ENCODE measurements at places on chromosomes 6 and 20. TPM values are rescaled to one million over a fixed set of nuclear protein-coding genes. Genes with fewer than 3 reads are reported as not detected.

- no peak for DNase-seq
Measured at GRCh38 chr20:32983459-32984112, 20.6 kb downstream of the SUN5 start.

- no peak for DNase-seq
Measured at GRCh38 chr20:57450931-57451330, 59.7 kb downstream of the RBM38 start.

DNA sequence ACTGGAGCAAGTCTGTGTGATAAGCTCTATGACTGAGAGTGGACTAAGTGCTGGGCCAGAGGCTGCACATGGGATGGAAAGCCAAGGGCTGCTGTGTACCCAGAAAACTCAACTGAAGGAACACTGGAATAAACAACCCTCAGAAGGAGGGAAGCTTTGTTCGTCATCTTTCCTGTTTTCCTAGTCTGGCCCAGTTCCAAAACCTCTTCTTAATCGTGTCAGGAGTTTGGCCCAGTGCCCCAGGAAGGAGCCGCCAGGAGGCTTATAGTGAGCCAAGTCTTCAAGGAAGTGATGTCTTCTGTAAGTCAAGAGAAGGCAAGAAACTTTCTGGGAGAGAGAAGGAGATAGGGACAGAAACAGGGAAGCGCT lies 23.3 kb upstream of the TOP1 start:
- DNase-seq = peak; percentile 97

- no peak for DNase-seq
Measured at GRCh38 chr20:46207793-46208192, 89.7 kb downstream of the CD40 start.

- DNase-seq = no peak
Measured at GRCh38 chr6:34247481-34248197, 1.2 kb downstream of the SMIM29 start.

DNA sequence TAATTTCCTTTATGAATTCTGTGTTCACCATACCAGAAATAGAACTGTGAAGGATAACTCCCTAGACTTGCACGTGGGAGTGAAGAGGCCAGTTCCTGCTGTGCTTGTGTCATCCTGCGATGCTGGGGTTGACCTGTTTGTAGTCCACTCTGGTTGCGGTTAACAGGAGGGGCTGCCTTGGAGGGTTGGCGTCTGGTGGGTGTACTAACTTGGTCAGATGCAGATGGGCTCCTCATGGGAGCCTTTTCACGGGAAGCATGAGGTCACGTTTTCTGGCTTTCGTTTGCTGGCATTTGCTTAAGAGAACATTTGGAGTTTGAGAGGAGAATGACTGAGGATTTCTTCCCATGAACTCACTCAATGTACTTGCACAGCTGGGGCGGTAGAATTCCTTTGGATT lies 41.2 kb downstream of the IGF2R start:
- DNase-seq = no peak

DNA sequence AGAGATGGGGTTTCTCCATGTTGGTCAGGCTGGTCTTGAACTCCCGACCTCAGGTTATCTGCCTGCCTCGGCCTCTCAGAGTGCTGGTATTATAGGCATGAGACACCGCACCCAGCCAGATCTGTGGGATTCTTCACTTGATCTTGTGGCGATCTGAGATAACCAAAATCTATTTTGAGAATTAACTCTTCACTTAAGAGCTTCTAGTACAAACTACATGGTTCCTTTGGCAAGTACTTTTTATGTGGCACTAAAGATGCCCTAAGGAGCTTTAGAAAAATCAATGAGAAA lies 37.8 kb upstream of the TFB1M start:
- no peak for DNase-seq

GRCh38 chr6:56510984-56511531 lies 131.6 kb downstream of the DST start:
- no peak for DNase-seq

MYL9 gene
- total RNA-seq = 3,466 TPM

- no peak for DNase-seq
Measured at GRCh38 chr6:139981768-139982181, 607.3 kb upstream of the CITED2 start.

DNA sequence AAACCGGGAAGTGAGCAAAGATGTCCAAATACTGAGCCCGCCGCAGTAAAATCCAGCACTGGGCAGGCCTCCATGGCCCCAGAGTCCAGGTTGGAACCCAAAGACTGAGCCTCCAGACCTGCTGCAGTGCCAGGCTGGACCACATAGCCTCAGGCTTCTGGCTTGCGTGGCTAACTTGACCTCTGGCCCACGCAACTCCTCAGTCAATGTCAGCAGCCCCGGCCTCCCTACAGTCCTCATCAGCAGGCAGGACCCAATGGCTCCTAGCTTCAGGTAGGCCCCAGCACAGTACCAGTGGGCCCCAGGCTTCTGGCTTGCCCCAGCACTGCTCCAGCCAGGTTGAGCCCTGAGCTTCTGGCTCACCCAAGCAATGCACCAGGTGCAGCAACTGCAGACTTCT lies 245.1 kb upstream of the AFDN start:
- DNase-seq = peak; percentile 29

- no peak for DNase-seq
Measured at GRCh38 chr6:1709234-1709641, 99.5 kb downstream of the FOXC1 start.

- DNase-seq = no peak
Measured at GRCh38 chr20:52444455-52444854, 252.9 kb upstream of the ZFP64 start.

POPDC3 gene
- total RNA-seq = not detected

DNA sequence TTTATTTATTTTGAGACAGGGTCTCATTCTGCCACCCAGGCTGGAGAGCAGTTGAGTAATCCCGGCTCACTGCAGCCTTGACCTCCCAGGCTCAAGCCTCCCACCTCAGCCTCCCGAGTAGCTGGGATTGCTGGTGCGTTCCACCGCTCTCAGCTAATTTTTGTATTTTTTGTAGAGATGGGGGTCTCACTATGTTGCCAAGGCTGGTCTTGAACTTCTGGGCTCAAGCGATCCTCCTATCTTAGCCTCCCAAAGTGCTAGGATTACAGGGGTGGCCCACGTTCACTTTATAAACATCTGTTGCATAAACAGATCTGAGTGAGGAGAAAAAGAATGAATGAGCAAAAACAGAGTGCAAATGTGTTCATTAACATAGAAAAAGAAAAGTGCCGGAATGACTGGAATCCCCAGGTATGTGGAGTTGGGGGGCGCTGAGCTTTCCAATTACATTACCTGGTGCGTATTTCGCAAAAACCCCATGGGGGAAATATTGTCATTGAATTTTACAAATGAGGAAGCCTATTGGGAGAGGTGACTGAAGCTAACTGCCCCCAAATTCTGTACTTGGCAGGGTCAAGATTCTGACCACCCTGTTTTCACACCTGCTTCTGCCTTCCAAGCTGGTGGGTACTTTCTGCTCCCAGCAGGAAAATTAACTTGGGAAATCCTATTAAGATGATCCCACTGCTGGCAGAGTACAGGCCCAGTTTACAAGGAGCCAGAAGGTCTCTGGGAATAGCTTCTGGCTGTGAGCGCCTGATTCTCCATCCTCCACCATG lies 207.7 kb upstream of the JARID2 start:
- no peak for DNase-seq

DNA sequence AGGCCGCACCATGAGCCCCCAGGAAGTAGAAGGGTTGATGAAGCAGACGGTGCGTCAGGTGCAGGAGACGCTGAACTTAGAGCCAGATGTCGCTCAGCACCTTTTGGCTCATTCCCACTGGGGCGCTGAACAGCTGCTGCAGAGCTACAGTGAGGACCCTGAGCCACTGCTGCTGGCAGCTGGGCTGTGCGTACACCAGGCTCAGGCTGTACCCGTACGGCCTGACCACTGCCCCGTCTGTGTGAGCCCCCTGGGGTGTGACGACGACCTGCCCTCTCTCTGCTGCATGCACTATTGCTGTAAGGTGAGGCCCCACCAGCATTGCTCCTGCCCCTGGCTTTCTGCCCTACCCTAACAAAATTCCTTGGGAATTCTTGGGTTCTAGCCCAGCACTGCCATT lies 13.1 kb downstream of the DNPH1 start:
- no peak for DNase-seq

PTK6 gene
- 0.29 TPM for total RNA-seq

- DNase-seq = no peak
Measured at GRCh38 chr6:42891199-42891722, 11.8 kb downstream of the RPL7L1 start.

DNA sequence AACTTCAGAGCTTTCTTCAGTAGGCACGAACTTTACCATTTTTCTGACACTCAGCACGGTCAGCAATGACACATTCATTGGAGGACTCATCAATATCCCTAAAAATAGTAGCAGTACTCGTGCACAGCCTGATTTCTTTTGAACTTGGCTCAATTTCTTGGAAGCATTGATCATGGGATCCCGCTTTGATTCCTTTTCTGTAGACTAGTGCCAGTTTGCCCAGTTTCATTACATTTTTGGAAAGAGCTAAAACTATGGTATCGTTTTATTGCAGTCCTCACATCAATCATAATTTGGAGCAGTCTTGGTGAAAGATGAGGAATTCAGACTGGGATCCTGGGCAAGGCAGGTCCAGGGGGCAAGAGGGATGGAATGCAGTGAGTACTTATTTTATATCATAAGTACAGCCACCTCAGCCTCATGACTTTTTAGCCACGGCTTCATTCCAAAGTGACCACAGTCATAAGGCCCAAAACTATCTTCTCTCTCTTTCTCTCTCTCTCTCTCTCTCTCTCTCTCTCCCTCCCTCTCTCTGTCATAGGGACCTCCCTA lies 170.9 kb upstream of the AKAP12 start:
- DNase-seq = peak; percentile 75

DNA sequence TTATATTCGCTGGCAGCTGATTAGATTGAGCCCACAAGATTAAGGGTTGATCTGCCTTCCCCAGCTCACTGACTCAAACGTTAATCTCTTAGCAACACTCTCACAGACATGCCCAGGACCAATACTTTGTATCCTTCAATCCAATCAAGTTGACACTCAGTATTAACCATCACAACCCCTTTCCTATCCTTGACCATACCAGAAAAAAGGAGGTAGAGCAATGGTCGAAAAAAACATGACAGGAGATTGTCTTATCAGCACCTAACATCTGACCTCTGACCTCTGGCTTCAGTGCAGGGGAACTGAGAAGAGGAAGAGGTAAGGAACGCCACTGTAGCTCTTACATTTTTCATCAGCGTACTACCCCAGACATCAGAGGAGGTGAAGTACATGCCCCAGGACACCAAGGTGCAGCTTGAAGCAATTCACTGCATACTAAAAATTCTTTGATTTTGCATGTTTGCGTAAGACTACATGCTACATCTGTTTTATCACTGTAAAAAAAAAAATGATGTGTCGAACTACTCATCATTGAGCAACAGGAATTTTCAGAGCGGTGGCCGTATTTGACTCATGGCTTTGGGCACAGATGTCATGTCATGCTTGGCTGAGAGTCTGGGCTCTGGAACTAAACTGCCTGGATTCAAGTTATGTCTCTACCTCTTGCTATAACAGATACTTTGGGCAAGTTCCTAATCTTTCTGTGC lies 188.0 kb upstream of the TAB2 start:
- DNase-seq = no peak

NRN1 gene
- total RNA-seq = 12.9 TPM

DNA sequence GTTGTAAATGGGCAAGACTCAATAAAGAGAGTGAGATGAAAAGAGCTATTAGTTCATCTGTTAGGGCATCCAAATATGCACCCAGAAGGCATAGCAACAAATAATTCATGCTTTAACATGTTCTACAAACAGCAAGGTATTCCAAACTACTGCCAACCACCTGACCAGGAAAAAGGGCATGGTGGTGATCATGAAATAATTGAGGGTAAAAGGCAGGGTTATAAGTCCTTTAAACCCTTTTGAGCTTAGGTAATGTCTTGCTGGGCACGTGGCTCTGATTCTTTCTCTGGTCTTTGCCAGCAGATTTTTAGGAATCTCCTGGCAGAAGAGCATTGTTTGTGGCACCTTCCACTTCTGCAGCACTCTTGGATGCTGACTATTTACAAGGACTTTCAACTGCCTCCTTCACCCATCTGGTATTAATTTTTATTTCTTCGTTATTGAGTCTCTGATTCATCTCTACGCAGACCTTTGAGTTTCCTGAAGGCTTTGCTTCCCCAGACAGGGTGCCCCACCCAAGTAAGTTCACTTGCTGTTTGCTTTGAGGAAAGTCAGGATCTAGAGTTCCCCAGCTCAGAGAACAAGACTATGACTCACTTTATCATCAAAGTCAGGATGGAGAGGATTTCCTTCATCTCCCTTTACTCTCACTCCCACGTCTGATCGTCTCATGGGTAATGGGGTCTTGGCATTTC lies 83.4 kb upstream of the NEDD9 start:
- no peak for DNase-seq

CPNE5 gene
- total RNA-seq = 3.0 TPM

DNA sequence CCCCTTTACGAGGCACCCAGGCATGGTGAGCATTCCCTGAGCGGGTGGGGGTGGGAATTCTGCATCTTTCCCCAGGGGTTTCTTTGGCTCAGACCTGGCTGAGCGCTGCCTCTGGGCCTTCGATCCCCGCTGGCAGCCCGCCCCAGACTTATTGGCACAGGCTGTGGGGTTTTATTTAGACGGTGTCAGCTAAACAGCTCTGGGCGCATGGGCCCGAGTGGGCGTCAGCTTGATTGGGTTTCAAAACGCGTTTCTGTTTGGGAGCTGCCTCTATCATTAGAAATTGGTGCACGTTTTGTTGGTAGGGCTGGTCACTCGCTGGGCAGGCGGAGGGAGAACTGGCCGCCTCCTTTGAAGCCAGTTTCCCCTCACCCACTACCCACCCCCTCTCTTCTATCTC lies 21.0 kb downstream of the PMEPA1 start:
- DNase-seq = no peak

DNA sequence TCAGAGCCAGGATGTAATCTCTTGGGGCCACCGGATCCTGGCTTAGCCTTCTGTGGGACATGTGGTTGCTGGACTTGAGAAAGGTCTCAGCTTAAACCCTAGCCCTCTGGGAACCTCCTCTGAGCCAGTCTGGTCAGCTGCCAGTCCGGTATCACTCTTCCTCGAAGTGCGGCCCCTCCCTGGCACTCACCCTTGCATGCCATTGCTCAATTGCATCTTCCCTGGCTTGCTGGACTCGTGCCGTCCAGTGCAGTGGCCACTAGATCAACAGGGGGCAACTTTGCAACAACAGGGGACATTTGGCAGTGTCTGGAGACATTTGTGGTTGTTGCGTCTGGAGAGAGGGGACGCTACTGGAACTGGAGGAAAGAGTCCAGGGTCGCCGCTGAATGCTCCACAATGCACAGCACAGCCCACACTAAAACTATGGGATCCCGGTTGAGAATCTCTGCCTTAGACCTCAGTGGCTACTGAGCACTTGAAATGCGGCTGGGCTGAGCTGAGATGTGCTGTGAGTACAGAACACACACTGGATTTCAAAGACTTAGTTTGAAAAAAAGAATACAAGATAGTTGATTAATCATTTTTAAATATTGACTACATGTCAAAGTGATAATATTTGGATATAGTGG lies 152.1 kb downstream of the TFAP2C start:
- DNase-seq = no peak

PRND gene
- not detected for total RNA-seq

GRCh38 chr6:53646606-53647005 lies 18.9 kb downstream of the KLHL31 start:
- DNase-seq = no peak

NTSR1 gene
- total RNA-seq = 0.83 TPM

GRCh38 chr20:63238514-63239125 lies 2.9 kb downstream of the BIRC7 start:
- DNase-seq = no peak
